Globus pallidus (tissue), 1 donor: ENCODE measurements at places on chromosomes 7 and 10.
A peak's percentile ranks its signal among the peaks of the same experiment; 100 is the strongest.

GRCh38 chr7:116679500-116679899 lies 7.5 kb downstream of the MET start:
- DNase-seq = no peak

- DNase-seq = peak; percentile 81
Measured at GRCh38 chr10:36766940-36767339, 358.5 kb upstream of the ANKRD30A start.

DNA sequence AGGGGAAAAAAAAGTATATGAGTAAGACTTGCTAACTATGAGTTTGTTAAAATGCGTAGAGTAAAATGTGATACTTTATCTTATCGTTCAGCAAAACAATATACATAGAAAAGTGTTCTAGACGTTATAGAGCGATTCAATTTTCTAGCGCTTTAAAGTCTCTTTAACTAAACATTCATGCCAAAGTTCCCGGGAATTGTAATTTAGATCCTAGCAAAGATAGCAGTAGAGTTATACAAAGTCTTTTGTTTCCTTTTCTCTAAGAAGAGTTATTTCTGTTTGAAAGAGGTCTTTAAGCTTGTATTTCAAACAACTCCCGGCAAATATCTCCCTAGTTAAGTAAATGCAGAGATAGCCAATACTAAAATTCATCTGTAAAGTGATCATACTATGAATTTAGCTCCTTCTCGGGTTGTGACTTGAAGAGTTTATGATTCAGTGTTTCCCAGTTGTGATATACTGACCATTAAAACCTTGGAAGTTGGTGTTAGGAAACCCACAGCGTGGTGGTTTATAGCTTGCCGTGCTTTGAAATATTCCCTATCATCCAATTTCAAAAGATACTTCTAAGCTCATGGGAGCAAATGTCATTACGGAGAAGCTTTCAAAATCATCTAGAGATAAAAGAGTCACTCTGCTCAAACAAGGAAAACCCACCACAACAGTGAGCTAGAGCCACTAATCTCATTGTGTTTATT lies 171.7 kb downstream of the CSTF2T start:
- DNase-seq = no peak

GRCh38 chr7:32215697-32216096 lies 145.5 kb upstream of the PDE1C start:
- no peak for DNase-seq

- no peak for DNase-seq
Measured at GRCh38 chr7:33748793-33749192, 156.5 kb upstream of the BMPER start.

DNA sequence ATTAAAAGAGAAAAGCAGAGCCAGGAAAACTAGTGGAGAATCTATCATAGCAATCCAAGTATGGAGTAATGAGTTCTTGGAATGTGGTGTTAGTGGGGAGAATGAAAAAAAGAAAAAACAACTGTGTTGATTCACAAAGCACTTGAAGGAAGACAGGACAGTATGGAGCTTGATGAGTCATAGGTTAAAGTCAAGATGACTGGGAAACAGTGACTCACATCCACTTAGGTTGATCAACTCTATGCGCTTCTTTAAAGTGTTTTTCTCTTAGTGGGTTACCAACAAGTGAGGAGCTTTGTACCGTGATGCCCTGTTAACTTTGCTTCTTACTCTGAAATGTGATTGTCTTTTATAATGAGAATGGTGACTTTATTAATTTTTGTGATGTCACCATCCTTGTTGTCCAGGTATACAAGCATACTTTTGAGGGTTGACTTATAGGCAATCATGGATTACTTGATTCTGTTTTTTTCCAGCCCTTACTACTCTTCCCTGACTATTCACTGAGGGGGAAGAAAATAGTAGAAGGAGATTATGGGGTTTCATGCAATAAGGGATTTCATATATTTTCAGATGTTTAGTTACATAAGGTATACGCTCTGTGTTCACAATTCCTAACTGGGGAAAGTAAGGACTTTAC lies 32.1 kb upstream of the MDFIC start:
- no peak for DNase-seq

GRCh38 chr10:132886211-132887099 lies 55.9 kb downstream of the CFAP46 start:
- DNase-seq = no peak

GRCh38 chr10:62761115-62761514 lies 43.4 kb upstream of the ADO start:
- DNase-seq = no peak

- no peak for DNase-seq
Measured at GRCh38 chr10:77602913-77603533, 34.6 kb downstream of the KCNMA1 start.

DNA sequence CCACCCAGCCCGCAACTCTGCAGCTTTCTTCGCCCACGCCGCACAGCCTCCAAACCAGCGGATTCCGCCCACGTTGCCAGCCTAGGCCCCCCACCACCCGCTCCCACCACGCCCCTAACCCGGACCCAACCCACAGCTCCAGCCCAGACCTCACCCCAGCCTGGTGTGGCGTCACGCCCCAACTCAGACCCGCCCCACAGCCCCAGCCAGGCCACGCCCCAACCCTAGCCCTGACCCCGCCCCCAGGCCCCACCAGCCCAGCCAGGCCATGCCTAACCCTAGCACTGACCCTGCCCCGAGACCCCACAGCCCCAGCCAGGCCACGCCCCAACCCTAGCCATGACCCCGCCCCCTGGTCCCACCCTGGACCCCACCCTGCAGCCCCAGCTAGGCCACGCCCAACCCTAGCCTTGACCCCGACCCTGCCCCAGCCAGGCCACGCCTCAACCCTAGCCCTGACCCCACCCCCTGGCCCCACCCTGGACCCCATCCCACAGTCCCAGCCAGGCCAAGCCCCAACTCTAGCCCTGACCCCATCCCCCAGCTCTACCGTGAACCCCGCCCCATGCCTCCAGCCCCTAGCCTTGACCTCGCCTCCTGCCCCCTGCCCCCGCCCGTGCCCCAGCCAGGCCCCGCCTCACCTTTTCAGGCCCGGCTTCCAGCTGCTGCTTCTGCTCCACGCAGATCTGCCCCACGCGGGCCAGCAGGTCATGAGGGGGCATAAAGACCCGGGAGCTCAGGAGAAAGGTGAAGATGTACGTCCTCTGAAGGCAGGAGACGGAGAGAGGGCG lies 64.0 kb downstream of the RASGEF1A start:
- no peak for DNase-seq

GRCh38 chr10:119283818-119284217 lies 76.4 kb downstream of the GRK5 start:
- DNase-seq = no peak

DNA sequence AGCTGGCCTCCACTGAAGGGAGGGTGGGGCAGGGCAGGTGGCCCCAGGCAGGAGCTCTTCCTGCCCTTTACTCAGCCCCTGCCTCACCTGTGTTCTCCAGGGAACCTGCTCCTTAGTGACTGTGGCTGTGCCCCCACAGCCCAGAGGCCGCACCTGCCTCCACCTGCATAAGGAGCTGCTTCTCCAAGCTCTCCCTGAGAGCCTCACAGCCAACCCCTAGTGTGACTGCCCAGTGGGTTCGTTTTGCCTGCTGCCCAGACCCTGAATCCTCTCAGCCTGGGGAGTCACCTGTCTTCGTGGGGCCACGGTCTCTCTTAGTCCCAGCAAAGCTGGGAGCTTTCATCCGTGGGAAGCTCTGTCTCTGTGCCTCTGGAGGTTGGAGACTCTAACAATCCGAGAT lies 94.4 kb downstream of the GLRX3 start:
- no peak for DNase-seq

DNA sequence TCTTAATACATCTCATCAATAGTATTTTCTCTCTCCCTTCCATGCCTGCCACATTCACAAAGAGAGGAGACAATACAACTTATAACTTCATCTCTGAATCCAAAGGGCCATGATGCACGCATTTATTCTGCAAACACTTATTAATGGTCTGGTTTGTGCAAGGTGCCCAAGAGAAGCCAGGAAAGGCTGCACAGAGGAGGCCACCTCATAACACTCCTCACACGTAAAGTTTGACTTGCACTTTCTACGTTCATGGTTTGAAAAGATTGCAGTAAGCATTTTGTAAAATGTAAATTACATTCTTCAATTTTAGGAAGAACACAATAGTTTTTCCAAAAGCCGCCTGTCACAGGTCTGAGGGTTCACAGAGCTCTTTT lies 1.2 kb upstream of the PALS2 start:
- no peak for DNase-seq
